ENCODE measurements at places on chromosomes 5 and 9.

DNA sequence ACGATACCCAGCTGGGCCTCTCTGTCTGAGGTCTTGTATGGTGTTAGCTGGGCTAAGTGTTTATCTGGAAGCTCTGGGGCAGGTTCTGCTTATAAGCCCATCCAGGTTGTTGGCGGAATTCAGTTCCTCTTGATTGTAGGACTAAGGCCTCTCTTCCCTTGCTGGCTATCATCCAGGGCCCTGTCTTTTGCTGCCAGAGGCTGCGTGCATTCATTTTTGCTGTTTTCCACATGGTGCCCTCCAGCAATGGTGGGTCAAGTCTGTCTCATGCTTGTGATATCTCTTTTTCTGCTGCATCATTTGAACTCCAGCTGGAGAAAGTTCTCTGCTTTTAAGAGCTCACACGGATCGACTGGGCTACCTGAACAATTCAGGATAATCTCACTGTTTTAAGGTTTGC, 105.7 kb upstream of the ZNF618 start:
- no peak for DNase-seq

DNA sequence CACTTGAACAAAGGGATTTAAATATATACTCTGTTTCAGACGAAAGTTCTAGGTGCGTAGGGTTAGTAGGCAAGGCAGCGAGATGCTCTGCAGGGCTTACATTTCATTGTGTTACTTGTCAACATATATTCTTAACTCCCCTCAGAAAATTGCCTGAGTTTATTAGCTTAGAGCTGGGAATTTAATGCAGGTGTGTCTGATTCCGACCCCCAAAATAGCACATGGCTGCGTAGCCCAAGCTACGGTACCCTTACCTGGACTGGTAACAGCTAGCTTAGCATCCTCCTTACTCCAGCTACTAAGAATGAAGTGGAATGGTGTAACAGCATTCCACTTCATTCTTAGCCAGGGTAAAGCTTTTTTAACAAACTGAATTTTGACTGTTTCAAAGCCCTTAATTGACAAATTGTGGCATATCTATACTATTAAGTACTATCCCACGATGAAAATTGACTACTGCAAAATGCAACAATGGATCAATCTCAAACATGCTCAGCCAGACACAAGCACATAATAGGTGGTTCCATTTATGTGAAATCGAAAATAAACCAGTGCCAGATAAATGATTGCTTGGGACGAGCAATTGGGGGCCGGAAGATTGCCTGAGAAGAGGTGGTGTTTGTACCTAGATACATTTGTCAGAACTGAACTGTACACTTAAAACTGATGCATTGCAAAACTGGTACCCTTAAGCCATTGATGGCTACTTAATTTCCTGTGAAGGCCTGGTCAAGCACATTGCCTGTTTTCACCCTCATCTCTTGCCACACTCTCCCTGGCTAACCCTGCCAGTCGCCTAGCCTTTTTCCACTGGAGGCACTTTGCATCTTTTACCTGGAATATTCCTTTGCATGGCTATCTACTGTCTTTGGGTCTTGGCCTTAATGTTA, 3.0 kb upstream of the FGF18 start:
- DNase-seq = no peak

- DNase-seq = no peak
These were observed 23.1 kb downstream of the NIM1K start for GRCh38 chr5:43215073-43215631.

DNA sequence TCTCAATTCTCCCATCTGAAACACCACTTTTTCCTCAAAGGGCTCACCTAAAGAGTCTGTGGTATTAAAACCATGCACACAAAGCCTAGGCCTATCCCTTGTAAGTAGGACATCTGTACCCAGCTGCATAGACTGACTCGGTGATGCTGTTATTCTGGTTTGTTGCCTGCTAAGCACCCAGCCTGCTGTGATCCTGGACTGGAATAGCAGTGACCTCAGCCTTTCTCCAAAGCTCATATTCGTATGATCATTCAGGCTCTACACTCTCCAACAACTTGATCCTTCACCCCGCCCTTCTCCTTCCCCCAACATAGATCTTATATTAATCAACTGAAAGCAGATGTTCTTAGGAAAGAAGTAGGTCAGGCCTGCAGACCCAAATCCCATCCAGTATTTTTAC, 81.4 kb upstream of the WWC1 start:
- no peak for DNase-seq

- no peak for DNase-seq
These were observed 42.0 kb downstream of the ACO1 start for GRCh38 chr9:32426278-32426939.

- DNase-seq = no peak
These were observed 155.9 kb downstream of the SGCD start for GRCh38 chr5:156482818-156483217.

DNA sequence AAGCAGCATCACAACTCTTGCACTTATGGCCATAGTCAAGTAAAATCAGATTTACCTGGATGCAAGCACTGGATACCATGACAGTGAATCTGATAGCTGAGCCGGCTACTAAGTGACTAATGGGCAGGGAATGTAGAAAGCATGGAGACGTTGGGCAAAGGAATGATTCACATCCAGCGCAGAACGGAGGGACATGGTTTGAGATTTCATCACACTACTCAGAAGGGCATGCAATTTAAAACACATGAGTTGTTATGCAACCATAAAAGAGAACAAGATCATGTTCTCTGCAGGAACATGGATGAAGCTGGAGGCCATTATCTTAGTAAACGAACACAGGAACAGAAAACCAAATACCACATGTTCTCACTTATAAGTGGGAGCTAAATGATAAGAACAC, 169.1 kb upstream of the PIK3R1 start:
- no peak for DNase-seq

DNA sequence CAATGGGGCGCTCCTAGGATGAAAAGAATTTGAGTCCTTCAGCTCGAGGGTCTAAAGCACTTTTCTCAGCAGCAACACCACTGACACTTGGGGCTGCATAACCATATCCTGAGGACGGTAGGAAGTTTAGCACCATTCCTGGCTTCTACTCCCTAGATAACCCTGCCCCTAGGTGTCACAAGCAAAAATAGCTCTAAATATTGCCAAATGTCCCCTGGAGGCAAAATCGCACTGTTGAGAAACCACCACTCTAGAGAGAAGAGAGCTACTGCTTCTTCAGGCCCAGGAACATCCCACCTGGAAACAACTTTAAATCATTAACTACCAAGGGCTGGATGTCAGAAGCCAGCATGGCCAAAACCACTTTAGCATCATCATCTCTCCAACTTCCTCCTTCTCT, 29.8 kb downstream of the MYO10 start:
- no peak for DNase-seq

- no peak for DNase-seq
These were observed 86.3 kb upstream of the PHYKPL start for GRCh38 chr5:178318893-178319292.

DNA sequence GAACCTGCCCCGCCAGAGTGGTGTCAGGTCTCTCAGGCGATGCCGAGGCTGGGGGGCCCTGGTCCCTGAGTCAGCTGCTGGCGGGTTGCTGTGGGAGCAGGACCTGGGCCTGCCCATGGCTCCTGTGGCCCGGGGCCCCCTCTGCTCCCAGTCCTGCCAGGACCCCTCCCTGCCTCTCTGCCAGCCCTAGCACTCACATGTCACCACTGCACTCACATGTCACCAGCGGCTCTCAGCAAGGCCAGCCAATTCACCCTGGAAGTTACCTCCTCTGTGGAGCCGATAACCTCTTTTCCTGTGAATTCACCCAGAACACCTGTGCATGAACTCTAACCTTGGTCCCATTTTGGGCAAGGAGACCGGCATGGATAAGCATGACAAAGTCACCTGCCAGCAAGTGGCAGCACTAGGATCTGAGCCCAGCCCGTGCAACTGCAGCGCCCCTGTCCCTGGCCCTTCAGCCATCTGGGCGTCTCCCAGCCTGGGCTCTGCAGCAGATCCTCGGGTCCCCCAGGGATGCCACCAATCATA, 170.2 kb downstream of the GAPVD1 start:
- no peak for DNase-seq

DNA sequence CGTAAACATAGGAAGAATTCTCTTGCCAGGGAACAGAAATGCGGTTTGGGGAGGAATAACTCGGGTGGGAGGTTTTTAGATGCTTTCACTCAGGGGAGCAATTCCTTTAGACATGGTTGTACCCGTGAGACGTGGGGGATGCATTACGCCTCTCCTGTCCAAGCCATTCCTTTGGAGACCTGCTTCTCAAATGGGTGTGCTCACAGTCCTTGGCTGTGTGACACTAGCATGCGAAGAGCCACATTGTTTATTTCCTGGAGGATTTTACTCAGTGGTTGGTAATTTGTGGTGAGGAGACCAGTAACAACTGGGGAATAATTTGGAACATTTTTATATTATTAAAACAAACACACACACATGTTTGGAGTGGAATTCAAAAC, 18.5 kb downstream of the COL15A1 start:
- no peak for DNase-seq

DNA sequence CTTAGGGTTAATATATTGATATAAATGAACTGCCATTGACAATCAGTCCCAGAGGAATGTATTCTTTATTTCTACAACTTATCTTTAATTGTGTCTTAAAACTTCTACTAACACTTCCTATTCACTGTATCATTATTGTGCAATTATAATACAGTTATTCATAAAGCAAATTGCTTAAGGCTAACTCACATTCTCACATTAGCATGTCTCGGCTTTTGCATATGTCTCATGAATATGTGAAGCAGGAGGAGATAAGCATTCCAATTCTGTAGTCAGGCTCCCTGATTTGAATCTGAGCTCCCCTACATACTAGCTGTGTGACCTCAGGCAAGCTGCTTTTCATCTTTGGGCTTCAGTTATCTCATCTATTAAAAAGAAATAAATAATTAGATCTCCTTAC, 45.4 kb downstream of the PLGRKT start:
- DNase-seq = no peak

DNA sequence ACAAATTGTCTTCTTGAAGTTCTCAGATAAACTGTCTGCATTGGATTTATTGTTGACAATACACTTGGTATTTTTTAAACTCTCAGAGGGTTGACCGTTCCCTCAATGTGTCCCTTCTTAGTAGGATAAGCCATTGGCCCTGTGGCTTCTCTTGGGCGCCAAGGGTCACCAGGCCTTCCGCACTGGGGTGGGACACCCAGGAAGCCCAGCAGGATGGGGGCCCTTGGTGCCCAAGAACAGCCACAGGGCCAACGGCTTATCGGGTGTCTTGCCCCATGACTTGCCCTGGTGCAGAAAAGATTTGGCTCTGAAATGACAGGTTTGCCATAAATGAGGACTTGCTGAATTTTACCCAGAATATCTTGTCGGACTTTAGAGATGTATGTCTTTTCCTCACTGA, 375.0 kb downstream of the IRX2 start:
- no peak for DNase-seq

- DNase-seq = no peak
These were observed 6.2 kb upstream of the CD180 start for GRCh38 chr5:67202828-67203227.

DNA sequence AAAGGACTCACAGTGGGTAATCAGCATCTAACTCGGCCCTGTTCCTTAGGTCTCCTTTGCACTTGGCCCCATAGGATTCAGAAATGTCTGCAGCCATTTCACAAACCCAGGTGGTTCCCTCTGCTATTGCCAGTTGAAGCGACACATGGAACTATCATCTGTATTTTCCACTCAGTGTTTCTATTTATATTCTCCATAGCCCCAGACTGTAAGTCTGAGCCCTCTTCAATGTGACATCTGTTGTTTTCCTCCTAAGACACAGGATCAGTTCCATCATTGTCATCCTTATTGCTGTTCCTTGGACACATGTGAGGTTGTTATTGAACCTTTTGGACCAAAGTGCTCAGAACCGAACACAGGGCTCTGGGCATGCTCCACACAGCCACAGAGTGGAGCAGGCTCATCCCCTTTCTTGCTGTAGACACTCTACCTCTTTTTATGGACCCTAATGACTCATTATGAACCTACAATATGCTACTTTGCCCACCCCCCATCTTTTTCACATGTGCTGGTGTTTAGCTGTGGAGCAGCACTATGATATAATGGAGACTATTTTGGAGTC, 36.4 kb downstream of the GARNL3 start:
- no peak for DNase-seq

All from germinal center (tissue), 1 donor.